ENCODE measurements at places on chromosomes 6 and 20. TPM values are rescaled to one million over a fixed set of nuclear protein-coding genes. Genes with fewer than 3 reads are reported as not detected.

- no peak for DNase-seq
These were observed 6.7 kb upstream of the GJA10 start for GRCh38 chr6:89887452-89888137.

DNA sequence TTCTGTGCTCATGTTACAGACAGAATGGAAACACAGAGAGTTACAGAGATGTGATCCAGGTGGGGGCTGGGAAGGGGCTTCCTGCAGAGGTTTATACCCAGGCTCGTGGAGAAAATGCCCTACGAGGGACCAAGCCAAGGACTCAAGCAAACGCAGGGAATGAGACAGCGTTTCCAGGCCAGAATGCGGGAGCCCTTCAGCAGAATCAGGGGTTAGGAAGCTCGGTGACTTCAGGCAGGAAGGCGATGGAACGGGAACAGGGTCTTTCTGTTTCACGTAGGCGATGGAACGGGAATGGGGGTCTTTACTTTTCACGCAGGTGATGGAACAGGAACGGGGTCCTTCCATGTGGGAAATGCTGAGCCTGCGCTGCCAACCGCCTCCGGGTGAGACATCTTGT, 82.6 kb downstream of the THBS2 start:
- no peak for DNase-seq

- no peak for DNase-seq
These were observed 39.0 kb upstream of the ASXL1 start for GRCh38 chr20:32319100-32319499.

GRCh38 chr6:40164345-40164755, 230.1 kb upstream of the MOCS1 start:
- no peak for DNase-seq

- DNase-seq = no peak
These were observed 4.4 kb downstream of the CAP2 start for GRCh38 chr6:17397764-17398194.

DNA sequence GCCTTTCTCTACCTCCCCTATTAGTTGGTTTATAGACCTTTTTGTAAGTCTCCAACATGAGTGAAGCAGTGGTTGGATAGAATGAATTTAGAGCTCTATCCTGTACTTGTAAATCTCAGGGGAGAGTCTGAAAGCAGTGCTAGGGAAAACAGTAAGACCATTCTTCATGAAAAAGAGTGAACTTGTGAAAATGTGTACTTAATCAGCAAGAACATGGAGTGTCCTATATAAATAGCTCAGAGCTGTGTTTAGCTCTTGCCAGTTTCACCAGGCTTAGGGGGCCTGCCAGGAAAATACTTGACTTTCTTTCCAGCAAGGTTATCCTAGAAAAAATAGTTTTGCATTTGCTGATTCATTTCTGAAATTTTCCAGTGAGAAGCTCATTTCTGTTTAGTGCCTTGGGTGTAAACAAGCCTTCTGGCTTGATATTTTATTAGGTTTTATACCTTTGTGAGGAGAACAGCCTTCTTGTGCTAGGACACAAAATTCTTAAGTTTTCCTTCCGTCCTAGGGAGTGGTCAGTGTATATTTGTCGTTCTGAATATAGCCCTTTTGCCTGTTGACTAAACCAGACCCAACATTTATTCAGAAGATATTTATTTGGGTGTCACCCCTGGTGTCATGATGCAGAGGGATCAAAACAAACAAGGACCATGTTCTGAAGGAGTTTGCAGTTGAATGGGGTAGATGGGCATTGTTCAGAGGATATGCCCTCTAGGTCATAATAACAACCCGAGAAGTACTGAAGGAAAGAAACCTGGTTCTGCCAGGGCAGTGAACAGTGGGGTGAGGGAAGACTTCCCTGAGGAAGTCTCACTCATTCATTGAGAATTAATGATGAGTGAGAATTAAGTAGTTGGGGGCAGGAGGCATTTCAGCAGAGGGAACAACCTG, 7.6 kb downstream of the ARFGEF2 start:
- no peak for DNase-seq

The DUSP15 gene
- not detected for total RNA-seq

DNA sequence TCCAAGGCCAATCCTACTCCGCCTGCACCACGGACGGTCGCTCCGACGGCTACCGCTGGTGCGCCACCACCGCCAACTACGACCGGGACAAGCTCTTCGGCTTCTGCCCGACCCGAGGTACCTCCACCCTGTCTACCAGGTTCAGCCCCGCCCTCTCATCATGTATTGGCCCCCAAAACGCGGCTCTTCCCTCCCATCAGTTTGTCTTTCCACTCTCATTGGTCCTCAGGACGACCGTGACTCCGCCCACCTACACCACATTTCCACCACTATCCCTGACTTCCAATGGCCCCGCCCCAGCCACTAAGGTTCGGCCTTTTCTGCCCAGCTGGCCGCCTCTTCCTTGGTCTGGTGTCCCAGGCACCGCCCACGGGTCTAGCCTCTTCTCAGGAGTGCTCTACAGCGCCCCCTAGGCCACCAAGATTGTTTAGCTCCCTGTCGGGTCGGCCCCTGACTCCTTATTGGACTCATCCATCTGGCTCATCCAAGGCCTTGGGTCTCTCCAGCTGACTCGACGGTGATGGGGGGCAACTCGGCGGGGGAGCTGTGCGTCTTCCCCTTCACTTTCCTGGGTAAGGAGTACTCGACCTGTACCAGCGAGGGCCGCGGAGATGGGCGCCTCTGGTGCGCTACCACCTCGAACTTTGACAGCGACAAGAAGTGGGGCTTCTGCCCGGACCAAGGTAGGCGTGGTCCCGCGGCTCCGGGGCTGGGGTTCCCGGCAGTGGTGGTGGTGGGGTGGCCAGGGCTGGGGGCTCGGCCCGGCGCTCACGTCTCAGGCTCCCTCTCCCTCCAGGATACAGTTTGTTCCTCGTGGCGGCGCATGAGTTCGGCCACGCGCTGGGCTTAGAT, 3.1 kb downstream of the MMP9 start:
- DNase-seq = no peak

The HAO1 gene
- not detected for total RNA-seq

The MUCL3 gene
- not detected for total RNA-seq

DNA sequence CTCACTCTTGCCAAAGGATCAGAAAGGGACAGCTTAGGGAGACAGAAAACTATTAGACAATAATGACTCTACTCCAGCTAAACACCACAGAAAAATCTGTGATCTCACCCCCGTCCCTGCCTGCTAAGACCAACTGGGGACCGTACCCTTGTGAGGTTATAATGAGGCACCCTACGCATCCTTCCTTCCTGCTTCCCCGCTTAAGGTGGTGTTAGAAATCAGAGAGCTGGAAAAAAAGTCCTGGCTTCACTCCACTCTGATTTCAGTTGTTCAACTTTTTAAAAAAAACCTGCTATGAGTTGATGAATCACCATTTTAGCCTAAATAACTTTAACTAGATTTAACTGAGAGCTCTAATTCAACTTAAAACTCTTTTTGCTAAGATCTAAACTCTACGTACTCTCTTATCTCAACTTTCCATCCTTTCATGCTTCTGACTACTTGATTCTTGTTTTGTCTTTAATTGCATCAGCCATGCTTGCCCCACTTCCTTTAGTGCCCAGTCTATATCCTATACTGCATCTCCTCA, 35.8 kb upstream of the TMEM14A start:
- DNase-seq = no peak

GRCh38 chr6:131958095-131958494, 6.9 kb upstream of the CCN2 start:
- no peak for DNase-seq

- no peak for DNase-seq
These were observed 341.9 kb downstream of the ARHGAP18 start for GRCh38 chr6:129368076-129368475.

DNA sequence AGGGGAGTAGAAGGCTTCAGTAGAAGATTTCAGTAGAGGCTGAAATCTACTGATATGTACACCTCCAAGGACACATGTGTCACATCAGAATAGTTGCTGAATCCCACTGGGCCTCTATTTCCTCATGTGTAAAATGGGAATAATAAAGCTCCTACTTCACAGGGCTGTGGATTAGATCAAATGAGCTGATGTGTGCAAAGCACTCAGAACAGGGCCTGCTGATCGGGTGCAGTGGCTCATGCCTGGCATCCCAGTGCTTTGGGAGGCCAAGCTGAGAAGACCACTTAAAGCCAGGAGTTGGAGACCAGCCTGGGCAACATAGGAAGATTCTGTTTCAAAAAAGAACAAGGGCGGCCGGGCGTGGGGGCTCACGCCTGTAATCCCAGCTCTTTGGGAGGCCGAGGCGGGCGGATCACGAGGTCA, 8.1 kb upstream of the AP5S1 start:
- no peak for DNase-seq

DNA sequence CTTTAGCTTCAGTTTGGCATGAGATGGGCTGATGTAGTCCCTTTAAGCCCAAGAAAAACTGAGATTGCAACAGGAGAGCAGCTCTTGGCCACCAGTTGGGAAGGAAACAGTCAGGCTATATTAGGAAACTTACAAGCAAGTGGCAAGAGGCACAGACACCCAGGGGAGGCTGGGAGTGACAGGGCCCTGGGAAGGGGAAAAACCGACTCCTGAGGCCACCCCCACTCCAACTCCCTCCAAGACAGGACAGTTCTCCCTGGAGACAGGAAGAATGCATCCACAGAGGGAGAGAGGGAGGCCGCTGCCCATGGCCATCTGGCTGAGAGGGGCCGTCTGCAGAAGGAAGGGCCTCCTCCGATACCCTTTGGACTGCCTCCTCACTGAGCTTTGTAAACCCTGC, 20.5 kb downstream of the JPH2 start:
- no peak for DNase-seq

DNA sequence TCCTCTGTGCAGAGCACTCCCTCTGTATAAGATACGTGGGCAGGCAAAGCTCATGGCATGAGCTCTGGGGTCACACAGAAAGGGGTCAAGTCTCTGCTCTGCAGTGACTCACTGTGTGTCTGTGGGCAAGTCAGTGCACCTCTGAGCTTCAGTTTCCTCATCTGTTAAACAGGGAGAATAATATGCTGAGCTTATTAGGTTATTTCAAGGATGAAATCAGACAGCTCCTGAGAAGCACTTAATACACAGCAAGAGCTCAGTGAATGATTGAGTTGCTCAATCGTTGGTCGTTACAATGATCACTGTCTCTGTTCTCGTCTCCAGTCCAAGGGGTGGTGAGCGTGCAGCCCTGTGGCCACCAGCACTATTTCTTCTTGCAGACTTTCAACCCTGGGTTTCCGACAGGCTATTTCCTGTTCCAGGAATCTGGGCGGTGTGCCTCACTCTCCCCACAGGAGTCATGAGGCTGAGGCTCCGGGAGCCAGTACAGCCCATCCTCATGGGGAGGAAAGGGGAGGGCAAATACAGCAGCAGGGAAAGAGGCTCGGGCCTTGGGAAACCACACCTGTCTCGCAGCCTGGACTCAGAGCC, 28.9 kb downstream of the KIAA1755 start:
- DNase-seq = no peak

DNA sequence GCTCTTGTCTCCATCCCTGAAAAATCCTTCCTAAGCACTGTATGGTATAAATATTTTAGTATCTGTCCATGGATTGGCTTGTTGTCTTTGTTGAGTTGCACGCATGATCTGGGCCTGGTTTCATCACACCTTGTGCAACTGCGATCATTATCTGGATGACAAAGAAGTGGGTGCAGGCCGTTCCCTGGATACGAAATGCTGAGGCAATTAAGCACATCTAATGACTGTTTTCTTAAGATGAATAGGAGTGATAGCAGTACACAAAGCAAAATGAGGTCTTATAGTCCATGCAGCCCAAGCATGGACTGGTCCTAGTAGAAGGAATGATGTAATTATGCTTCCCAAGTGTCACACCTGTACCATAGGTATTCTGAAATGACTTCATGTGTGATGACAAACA, 47.8 kb downstream of the SLC35D3 start:
- DNase-seq = no peak

DNA sequence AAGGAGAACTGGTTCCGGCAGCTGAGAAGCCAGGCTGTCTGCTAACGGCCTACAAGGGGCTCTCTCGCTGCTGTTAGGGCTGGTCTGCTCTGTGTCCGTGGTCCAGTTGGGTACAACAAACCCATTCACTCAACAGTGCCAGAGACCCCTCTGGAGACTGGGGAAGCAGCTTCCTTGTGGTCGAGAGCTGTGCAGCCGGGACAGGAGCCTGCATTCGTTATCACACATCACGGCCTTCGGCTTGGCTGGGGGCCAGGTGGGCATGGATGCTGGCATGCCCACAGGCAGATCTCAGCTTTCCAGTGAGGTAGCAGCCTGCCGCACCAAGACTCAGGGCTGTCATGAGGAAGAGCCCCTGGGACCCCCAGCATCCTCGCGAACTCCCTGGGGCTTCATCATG, 124.7 kb downstream of the PREX1 start:
- DNase-seq = no peak

- DNase-seq = no peak
These were observed 247.9 kb downstream of the SLC24A3 start for GRCh38 chr20:19460386-19460785.
